NCI-H187 treated with DMSO at 0.1 percent for 48 hours (cell line): ENCODE measurements at places on chromosomes 2 and 18.

DNA sequence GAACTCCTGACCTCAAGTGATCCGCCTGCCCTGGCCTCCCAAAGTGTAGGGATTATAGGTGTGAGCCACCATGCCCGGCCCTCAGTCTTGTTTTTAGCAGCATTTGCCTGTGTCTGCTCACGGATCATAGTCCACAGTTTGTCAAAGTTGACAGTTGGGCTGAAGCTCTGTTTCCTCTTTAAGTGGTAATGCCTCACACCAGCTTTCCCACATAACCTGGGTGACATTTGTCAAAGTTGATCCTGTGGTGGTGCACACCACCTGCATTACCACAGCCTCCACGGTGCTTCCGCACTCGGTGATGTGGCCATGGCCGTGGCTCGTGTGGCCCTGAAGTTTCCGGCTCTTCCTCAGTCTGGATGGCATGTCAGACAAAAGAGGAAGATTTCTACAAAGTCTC, 27.1 kb downstream of the RAB31 start:
- no peak for DNase-seq

GRCh38 chr2:20611077-20611843, 39.6 kb downstream of the HS1BP3 start:
- DNase-seq = no peak

GRCh38 chr2:60954139-60954538, 63.4 kb upstream of the PEX13 start:
- DNase-seq = no peak

DNA sequence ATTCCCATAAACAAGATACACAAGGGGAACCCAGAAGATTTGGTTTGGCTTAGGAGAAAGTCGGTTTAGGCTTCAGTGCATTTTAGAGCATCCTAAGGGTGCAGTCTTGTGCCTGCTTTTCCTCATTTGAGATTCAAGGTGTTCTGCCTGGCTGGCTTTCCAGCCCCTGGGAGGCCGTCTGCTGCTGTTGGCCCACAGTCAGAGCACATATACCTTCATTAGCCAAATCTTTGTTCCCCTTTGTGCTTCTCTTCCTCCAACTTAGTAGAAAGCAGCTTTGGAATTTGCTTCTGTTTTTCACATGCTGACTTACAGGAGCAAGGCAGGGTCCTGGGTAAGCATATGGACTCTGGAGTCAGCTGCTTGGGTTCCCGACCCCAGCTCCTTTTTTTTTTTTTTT, 477.1 kb upstream of the TCF4 start:
- DNase-seq = no peak

GRCh38 chr2:120880381-120880780, 144.7 kb downstream of the GLI2 start:
- DNase-seq = no peak
